ENCODE measurements at places on chromosomes 5 and 9.

DNA sequence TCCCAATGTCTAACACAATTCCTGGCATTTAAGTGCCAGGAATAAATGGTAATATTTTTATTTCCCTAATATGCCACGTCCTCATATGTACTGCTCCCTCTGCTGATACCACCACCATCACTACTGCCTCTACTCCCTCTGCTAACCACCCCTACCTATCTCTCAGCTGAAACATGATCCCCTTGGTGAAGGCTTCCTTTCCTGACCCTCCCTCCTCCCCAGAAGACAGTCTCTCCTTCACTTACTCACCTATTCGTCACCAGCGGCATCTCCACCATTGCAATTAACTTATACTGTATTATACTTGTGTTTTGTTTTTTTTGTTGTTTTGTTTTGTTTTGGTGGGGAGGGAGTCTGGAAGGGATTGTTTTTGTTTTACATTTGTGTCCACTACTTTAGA is 4.8 kb downstream of the DENND1A start:
- no peak for DNase-seq

GRCh38 chr5:33816791-33817190 is 75.0 kb downstream of the ADAMTS12 start:
- no peak for DNase-seq

DNA sequence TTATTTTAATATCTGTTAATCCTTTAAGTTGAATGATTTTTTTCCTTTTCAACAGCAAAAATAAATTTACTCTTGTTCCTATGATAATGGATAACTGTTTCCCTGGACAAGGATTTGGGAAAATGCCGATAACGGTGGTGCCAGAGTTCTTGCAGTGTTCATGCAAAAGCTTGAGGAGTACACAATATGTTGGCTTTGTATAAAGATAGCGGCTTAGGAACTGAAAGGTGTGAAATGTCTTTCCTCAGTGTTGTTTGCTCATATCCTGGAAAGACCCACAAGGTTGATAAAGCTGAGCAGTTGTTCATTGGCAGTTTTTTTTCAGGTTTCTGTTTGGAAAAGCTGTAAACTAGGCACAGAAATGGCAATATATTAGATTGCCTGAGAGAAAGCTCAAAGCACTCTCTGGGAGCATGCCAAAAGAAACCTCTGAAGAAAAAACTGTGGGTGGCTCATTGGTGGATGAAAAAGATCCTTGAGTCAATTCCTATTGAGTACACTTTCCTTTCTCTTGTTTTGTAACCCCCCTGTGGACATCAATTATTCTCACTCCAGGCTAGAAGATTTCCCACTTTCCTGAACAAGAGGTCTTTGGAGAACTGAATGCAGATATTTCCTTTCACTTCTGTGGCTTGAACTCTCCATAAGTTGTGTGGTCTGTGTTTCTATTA is 117.2 kb upstream of the RGMB start:
- no peak for DNase-seq

DNA sequence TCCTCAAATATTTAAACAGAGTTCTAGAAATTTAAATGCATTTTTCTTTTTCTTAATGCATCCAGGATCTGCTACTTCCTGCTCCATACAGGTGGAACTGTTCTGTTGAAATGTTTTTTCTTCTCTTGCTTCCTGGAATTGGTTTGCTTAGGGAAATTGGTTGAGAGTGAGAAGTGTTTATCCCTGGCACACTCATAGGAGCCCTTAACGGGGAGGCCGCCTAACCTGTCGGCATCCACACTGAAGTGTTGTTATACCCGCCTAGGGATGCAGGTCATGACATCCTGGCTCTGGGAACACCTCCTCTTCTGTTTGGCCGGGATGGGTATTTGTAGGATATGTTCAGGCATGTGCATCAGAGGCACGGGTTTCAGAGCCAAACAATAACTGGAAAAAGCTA is 239.7 kb downstream of the GADD45G start:
- DNase-seq = no peak

DNA sequence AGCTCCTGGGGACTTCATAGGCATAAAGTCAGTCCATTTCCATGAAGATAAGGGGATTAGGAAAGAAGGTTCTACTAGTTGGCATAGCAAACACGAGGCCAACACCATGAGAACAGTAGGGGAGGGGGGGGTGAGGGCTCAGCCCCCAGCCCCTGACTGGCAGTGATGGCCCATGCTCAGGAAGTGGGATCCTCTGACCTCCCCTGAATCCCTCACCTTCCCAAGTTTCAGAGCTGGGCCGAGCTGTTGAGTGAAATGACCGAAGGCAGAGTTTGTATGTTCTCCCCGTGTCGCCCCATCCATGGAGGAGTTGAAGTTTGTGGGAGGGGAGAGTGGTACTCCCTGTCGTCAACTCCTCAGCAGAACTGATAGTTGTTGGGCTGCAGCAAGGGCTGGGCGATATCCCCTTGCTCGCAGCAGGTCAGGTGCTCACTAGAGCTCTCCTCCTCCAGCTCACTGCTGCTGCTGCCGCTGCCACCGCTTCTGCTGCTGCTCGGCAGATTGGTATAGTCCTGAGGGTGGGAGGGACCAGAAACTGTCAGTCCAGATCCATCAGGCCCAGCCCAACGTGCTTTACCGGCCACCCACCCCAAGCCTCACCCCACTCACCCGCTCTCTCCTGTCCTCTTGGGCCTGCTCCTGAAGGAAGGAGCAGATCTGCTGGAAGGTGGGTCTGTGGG is 32.5 kb downstream of the CSF1R start:
- DNase-seq = no peak

GRCh38 chr5:102971676-102972293 is 148.2 kb downstream of the GIN1 start:
- no peak for DNase-seq

GRCh38 chr9:96171728-96172127 is 130.2 kb downstream of the HSD17B3 start:
- no peak for DNase-seq

DNA sequence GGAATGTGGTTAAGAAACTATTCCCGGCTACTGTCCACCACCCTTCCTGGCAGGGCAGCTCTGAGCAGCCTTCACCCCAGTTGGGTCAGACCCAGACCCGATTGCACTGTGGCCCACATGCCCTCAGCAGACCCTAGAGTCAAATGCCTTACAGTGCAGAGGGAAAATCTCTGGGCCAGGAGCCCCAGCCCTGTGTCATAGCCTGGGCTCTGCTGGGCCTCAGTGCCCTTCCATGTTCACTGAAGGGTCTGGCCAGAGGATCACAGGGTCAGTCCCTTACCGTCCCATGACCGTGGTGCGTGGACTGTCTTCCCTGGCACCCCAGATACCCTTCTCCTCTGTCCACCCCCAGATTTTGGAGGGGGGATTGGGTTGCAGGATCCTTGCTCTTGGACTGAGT is 73.5 kb upstream of the COL5A1 start:
- DNase-seq = no peak

GRCh38 chr9:128987805-128988204 is 40.3 kb downstream of the NUP188 start:
- DNase-seq = no peak

DNA sequence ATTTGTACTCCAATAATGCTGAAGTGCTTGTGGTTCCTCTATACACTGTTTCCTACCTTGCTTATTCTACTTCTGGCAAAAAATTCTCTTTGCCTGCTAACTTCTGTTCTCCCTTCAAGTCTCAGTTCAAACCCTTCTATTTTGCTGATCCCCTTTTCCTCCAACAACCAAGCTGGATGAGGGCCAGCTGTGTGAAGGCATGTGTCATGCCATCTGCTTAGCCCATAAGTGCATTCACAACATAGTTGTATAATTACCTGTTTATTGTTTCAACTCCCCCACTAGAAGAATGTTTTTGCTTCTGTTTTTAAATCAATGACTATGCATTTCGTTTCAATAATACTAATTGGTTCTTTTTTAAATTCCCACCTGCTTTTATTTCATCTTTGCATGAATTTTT is 1951.4 kb upstream of the WWC1 start:
- no peak for DNase-seq
